Stimulated activated CD4-positive, alpha-beta T cell treated with anti-CD3 and anti-CD28 coated beads, Interleukin-12 subunit alpha, Interleukin-12 subunit beta, amount 100 ng/mL, for 24 hours (primary cell): ENCODE measurements at places on chromosomes 16 and 17.

GRCh38 chr16:28504707-28505404, 1.8 kb downstream of the IL27 start:
- no peak for DNase-seq

DNA sequence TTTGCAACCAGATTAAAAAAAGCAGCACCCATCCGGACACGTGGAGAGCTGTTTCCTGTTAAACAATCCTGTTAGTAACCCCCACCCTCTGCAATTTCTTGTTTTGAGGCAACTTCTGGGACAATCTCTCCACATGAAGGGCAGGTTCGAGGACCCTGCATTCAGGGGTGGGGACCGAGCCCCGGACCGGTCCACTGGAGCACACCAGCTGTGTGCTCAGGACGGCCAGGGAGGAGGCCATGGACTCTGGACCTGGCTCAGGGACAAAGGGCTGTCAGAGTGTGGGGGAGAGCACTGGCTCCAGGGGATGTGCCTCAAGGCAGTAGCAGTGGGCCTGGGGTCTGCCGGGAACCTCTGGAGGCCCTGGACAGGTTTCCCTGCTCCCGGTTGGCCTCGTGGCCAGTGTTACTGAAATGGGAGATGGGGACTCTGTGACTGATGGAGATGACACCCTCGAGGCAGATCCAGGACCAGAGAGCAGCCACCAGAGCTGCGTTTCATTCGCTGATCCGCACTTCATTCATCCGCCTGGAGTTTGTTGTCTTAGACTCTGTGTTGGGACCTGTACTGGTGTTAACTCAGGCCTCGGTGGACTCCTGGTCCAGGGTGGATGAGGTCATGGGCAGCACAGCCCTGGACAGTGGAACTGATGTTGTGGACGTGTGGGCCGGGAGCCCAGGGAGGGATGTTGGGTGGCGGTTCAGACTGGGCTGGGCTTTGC, 2.9 kb upstream of the CPNE7 start:
- no peak for DNase-seq

DNA sequence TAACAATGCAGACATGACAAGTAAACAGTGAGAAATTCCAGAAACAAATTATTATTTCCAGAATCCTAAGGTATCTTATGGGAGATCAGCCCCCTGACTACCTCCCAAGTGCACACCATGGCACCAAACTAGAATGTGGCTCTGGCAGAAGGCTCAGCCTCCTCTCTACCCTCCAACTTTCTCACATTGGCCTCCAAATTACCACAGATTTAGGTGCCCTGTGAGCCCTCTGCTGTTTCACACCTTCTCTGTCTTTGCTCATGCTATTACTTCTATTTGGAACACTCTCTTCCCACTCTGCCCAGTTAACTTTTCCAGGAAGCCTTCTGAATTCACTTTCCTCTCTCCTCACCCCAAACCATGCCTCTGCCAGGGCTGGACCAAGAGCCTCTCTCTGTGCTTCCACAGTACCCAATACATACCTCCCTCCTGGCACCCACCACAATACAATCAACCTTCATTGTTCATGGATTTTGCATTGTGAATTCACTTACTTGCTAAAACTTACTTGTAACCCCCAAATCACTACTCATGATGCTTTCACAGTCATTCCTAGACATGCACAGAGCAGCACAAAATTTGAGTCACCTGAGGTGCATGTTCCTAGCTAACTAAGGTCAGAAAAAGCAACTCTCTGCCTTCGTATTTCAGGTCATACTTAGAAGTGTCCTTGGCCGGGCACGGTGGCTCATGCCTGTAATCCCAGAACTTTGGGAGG, 31.4 kb downstream of the SMG6 start:
- DNase-seq = no peak

DNA sequence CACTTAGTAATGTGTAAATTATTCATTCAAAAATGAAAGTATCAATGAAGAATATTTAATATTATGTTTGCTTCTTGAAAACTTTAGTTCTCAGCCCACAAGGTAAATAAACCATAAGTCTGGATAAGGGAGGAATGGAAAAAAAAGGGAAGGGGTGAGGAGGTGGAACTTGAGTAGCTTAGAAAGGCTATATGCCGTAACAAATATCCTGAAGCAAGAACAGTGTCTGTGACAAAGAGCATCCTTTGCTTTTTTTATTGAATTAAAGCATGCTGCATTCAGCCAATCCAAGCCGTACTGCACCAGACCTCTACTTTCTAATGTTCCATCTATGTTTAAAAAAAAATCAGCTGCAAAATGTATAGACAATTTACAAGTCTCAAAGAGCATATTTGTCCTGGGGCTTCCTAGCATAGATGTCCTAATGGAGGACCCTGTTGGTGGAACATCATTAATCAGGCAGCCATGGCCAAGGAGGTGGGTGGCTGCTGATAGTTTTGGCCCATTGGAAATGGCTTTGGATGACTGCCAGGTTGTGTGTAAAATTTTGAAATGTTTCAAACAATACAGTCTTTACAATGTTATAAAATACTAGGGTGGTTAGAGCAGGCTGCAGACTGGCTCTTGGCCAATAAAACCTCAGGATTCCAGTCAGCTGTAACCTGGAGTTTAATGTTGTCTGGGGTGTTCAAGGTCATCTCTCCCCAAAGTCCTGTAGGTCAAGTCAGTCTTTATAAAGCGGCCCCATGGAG, 895.8 kb upstream of the SOX9 start:
- DNase-seq = no peak

GRCh38 chr17:77727037-77727615, 231.4 kb upstream of the TNRC6C start:
- no peak for DNase-seq

DNA sequence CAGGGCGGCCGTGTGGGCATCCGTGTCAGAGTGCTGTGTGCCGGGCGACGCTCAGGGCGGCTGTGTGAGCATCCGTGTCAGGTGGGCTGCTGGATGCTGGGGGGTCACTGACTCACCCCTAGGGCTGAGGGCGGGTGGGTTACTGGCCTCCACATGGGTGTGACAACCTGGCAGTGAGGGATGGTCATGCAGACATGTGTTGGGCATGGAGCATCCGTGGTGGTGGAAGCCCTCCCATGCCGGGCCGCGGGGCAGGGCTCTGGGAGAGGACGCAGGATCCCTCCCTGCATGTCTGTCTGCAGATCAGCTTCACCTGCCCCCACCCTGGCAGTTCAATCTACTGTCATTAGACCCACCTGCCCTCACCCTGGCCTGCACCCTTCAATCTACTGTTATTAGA, 56.3 kb downstream of the METRNL start:
- no peak for DNase-seq

DNA sequence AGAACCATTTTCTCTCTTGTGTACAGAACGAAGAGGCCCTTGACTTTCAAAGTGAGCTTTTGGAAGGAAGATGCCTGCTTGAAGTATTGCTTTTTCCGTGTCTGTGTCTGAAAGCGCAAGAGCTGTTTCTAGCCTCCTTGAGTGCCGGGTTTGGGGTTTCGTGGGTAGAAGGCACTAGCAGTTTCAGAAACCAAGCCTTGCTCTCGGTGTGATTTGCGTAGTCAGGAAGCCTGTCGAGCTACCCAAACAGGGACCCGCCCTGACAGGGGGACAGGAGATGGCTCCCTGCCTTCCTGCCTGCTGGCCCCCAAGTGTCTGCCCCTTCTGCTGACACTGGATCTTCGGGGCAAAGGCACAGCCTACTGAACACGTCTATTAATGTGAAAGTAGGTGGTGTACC, 322.0 kb downstream of the MAF start:
- DNase-seq = peak; percentile 65
